Vagina (tissue), 2 donors: ENCODE measurements at places on chromosomes 11 and 22.
A peak's percentile ranks its signal among the peaks of the same experiment; 100 is the strongest.

DNA sequence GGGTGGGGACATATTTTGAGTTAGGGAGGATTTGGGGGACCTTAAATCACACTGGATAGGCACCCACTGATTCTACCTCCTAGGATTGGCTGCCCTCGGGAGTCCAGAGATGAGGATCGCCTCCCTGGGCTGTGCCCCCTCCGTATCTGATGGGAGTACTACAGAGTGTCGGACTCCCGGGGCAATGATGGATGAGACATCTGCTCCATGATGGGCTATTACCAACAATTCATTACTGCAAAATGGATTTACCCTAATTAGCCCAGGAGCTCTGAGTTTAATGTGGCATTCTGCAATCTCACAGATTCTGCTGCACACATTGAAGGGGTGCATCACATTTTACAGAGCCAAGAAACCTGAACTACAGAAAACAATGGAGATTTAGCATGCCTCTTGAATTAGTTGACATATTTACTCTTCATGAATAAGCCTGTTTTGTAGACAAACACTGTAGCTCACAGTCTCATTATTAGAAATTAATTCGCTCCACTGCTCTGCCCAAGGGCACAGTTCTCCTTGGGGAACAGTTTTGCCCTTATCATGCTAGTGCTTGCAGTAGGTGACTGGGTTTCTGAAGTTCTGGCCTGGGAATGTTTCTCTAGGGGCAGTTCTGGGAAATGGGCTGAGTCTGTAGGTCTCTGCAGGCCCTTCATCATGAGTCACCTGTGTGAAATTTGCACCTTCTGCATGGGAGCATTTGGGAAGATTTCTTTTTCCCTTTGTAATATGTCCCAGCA lies 217.1 kb upstream of the PLET1 start:
- DNase-seq = no peak

GRCh38 chr11:12860827-12861226 lies 148.3 kb upstream of the RASSF10 start:
- no peak for DNase-seq

DNA sequence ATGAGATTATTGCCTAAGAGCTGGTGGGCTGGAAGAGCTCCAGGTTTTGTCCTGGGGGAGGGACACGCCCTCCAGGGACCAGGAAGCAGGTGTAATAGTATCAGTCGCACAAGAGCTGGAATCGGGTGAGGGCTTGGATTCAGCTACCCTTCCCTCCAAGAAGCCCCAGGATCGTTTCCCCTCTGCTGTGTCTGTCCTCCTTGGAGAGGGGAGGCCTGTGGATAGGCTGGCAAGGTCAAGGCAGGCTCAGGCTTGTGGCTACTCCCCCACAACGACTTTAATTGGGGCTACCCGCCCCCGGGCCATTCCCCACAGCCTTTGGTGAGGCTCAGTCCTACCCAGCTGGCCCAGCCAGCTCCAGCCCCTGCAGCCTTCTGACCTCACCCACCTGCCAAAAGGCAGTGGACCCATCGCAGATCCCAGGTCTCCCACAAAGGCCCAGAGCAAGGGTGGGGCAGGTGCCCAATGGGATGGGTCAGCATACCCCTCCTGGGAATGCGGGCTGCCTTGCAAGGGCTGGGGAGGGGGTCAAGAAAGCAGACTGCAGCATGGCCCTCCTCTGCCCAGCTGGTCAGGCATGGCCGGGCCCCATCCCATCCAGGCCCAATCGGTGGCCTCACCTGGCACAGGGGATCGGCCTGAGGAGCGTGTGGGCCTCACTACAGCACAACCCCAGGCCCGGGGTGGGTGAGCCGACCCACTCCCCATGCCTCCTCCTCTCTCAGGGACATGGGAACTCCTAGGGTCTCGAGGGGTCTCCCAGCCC lies 1.0 kb downstream of the CTSD start:
- no peak for DNase-seq

GRCh38 chr11:123408619-123409455 lies 21.2 kb upstream of the GRAMD1B start:
- no peak for DNase-seq

GRCh38 chr11:80330264-80330663 lies 889.4 kb upstream of the TENM4 start:
- no peak for DNase-seq

DNA sequence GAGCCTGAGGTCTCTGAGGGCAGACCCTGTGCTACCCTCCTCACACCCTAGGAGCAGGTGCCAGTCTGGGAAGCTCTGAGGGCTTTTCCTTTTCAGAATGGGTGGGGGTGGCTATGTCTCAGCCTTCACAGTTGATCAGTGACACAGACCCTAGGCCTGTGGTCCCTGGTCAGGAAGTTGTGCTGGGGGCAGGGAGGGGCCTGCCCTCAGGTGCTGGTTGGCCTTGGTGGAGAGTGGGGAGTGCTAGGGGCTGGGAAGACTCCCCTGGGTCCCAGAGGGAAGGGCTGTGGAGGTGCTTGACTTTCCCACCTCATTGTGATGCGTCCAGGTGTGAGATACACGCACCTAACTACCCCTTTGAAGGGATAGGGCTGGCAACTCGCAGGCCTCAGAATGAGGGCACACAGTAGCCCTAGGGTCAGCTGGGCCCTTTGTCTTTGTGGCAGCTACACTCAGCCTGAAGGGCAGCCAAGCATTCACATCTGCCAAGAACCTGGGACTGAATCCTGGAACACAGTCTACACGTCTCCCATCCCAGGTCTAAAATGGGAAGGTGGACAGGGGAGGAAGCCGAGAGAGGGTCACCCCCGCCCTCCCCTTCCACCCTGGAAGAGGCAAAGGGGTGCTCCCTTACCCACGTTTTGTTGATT lies 31.2 kb upstream of the ATXN10 start:
- DNase-seq = no peak

GRCh38 chr11:9941991-9942390 lies 278.1 kb downstream of the SWAP70 start:
- no peak for DNase-seq

- no peak for DNase-seq
Measured at GRCh38 chr11:114165326-114166230, 106.1 kb downstream of the ZBTB16 start.

DNA sequence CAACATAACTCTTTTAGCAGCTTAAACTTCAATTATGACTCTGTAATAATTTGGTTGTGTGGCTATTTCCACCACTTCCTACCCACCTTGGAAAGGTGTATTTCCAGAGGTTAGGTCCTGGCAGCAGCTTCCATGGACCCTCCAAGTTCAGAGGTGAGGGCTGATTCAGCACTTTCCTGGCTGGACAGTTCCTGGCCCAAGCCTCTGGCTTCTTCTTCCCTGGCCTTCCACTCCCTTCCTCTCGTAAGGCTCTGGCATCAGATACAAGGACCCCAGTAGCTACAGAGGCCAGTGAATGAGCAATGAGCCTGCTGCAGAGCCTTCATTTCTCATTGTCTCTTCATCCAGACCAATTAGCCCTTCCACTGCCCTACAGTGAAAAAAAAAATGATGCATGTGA lies 98.1 kb upstream of the KIRREL3 start:
- no peak for DNase-seq

DNA sequence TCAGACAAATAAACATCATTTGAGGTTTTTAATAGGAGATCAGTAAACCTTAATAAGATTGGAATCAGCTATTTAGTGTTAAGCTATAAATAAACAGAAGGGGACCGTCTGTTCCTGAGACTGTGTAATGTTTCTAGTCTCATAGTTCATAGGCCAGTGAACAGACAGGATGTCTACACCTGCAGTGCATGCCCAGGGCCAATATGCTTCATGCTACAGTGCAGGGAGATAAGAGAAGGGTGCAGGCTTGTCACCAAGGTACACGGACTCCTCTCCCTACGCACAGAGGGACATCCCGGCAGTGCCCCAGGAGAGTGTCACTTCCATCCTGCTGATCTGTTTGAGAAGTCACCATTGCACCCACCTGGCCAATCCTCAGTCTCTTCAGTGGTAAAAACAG lies 148.6 kb downstream of the OPCML start:
- no peak for DNase-seq

GRCh38 chr11:77287615-77288273 lies 13.7 kb downstream of the GDPD4 start:
- no peak for DNase-seq

DNA sequence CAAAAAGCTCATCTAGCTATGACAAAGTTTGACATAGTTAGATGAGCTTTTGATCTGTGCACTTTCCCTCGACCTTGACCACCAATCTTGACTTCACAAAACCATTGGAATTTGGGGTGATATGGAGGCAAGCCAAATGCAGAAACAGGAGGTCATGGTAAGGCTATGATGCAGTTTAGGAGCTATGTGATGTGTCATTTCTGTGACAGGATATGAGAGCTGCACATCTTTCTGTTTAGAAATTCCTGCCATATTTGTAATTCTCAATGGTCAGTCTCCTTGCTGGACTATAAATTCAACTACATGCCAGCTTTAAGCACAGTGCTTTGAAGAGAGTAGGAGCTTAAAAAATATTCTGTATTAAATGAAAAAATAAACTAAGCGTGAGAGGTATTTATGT lies 12.9 kb downstream of the OR51B6 start:
- no peak for DNase-seq

- DNase-seq = no peak
Measured at GRCh38 chr11:72824811-72825505, 10.7 kb downstream of the ATG16L2 start.

DNA sequence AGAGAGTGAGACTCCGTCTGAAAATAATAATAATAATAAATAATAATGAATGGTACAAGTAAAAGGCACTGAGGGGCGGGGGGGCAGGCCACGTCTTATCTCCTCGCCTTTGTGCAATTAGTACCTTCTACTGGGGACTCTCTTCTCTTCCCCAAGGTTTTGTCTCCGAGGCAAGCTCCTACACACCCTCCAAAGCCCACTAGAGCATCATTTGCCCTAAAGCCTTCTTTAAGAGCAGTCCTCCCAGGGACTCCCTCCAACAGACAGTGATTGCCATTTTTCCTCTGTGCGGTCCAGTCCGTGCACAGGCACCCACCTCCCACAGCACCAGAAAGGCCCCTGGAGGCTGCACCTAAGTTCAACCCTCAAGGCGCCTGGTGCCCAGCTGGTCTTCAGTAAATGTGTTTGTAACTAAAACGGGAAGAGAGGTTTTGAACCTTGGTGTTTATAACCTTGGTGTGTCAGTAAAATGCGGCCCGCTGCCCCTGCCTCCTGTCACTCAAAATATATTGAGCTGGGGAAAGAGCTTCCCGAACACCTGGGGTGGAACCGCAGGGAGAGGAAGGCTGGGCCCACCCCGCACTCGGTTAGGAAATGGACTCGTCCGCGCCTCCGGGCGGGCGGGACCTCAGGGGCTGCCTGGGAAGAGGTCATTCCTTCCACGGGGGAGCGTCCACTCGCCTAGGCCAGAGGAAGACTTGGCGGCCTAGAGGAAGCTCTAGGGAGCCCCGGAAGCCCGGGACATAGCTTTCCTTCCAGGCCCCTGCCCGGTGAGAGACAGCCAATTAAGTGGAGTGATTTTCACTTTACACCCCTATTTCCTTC lies 4.7 kb upstream of the KDELR3 start:
- no peak for DNase-seq

DNA sequence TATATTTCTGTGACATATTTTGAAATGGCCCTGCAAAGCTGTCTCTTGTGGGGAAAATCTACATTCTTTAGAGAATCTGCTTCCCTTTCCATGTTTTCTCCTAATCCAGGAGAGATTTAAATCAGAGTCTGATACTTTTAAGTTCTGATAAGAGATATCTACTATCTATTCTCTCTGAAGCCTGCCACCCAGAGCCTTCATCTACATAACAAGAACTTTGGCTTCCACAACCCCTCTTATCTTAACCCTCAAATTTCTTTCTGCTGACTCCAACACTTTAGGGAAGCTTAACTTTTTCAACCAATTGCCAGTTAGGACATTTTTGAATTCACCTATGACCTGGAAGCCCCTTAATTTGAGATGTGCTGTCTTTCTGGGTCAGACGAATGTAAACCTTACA lies 965.2 kb downstream of the TBC1D22A start:
- no peak for DNase-seq

- DNase-seq = no peak
Measured at GRCh38 chr22:42769574-42770447, 49.1 kb upstream of the A4GALT start.

GRCh38 chr11:134853992-134854991 lies 442.2 kb upstream of the B3GAT1 start:
- DNase-seq = no peak

- DNase-seq = no peak
Measured at GRCh38 chr22:26939466-26939865, 282.1 kb downstream of the MIAT start.

GRCh38 chr22:24433828-24434470 lies 6.5 kb downstream of the ADORA2A start:
- DNase-seq = no peak

GRCh38 chr11:124899383-124900145 lies 1.9 kb upstream of the ROBO4 start:
- DNase-seq = peak; percentile 80

DNA sequence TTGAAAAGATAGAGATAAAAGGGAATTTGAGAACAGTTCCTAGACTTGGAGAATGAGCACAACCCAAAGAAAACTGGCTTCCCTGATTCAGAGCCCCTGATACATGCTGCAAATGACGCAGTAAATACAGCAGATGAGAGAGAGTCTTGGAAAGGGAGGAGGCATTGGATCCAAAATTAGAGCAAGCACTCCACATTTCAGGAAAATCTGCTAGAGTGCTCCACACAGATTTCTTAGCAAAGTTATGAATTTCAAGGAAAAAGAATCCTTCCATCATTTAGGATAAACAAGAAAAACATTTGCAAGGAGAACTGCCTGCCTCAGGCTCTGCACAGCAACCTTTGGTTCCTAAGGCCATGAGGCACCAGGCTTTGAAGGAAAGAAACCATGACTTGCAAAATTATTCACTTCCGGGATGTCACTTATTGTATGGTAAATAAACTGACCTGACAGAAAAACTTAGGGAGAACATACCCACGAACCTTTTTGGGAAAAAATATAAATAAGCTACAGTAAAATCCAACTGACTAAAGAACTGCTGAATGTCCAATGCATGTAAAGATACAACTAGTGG lies 89.8 kb upstream of the RTL6 start:
- DNase-seq = no peak
